HepG2 (cell line): ENCODE measurements at places on chromosomes 7 and 10. TPM values are rescaled to one million over a fixed set of nuclear protein-coding genes. Genes with fewer than 3 reads are reported as not detected.

DNA sequence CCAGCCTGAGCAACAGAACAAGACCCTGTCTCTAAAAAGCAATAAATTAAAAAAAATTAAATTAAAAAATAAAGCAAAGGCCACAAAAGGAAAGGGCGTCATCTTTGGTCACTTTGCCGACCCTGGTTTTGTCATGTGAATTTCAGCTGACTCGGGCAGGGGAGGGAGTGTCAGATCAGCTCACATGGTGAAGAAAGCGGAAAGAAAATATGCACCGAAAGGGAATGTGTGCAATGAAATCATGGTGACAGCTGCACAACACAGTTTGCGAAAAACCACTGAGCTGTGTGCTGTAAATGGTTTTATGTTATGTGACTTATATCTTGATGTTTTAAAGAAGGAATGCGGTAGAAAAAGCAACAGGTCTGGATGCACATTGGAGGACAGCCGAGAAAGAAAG, 39.8 kb downstream of the RCC1L start:
- H3K27ac ChIP-seq: no peak overlapping the region
- no peaks in the 10 kb centered on the region for H3K27me3 ChIP-seq
- H3K36me3 ChIP-seq: no peaks in the 10 kb centered on the region
- no peaks in the 10 kb centered on the region for H3K4me1 ChIP-seq
- DNase-seq: no peak
- H3K4me3 ChIP-seq: no peak overlapping the region

GRCh38 chr10:99540657-99541531, 8.2 kb downstream of the NKX2-3 start:
- no peak overlapping the region for H3K4me3 ChIP-seq
- no peak overlapping the region for H3K27ac ChIP-seq
- no peaks in the 10 kb centered on the region for H3K36me3 ChIP-seq
- peaks cover 14% of the 10 kb centered on the region; the same call in 1 of the 2 replicates for H3K27me3 ChIP-seq
- H3K4me1 ChIP-seq: peaks cover 17% of the 10 kb centered on the region
- no peak for DNase-seq

DNA sequence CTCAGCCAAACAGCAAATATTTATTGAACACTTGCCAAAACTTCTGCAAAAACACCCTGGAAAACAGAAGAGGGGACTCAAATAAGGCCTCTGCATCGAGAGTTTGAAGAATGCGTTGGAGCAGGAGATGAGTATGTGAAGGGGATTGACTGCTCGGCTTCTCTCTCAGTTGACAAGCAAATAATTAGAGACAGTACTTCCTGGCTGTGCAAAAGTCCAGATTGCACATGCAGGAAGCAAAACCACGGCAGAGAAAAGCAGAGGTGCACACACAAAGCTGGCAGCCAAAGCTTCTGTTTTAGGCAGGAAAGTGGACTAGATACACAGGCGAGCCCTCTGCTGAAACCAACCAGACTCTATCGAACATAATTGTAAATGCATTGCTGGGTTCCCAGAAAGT, 343.6 kb upstream of the MGMT start:
- no peaks in the 10 kb centered on the region for H3K27me3 ChIP-seq
- DNase-seq: no peak
- H3K4me3 ChIP-seq: no peak overlapping the region
- H3K36me3 ChIP-seq: no peaks in the 10 kb centered on the region
- H3K4me1 ChIP-seq: no peaks in the 10 kb centered on the region

GRCh38 chr7:55343860-55344606, 21.1 kb upstream of the LANCL2 start:
- no peaks in the 10 kb centered on the region for H3K4me1 ChIP-seq
- H3K4me3 ChIP-seq: no peak overlapping the region
- no peak for DNase-seq
- H3K36me3 ChIP-seq: no peaks in the 10 kb centered on the region

GRCh38 chr7:3150027-3150426, 106.4 kb upstream of the CARD11 start:
- no peak for DNase-seq
- no peak overlapping the region for H3K27ac ChIP-seq
- no peaks in the 10 kb centered on the region for H3K36me3 ChIP-seq
- no peaks in the 10 kb centered on the region for H3K4me1 ChIP-seq
- H3K27me3 ChIP-seq: 0 out of 2 replicates have a peak, but pooled peaks cover 1% of the 10 kb centered on the region

GRCh38 chr10:66176772-66177171, 749.1 kb upstream of the LRRTM3 start:
- no peaks in the 10 kb centered on the region for H3K4me1 ChIP-seq
- H3K27me3 ChIP-seq: no peaks in the 10 kb centered on the region
- no peak for DNase-seq
- no peak overlapping the region for H3K4me3 ChIP-seq

CRYGN gene
- not detected in 2 replicates for total RNA-seq

DNA sequence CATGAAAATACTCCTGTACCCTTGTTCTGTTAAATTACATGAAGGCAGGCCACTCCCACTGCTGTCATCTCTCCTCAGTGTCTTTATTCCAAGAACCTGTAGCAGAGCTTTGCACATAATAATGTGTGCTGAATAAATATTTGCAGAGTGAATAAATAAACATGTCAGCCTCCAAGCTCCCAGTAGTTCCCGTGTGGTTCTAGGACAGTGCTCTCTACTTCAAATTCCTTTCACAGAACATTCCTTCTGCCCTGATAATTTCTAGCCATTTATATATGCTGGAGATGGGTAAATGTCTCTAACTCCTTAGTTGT, 20.3 kb upstream of the HYAL4 start:
- DNase-seq: peak; percentile 55
- H3K27ac ChIP-seq: no peak overlapping the region
- peaks cover 6% of the 10 kb centered on the region; the same call in 1 of the 2 replicates for H3K4me1 ChIP-seq
- H3K36me3 ChIP-seq: no peaks in the 10 kb centered on the region
